ENCODE measurements at places on chromosomes 7 and 10.

DNA sequence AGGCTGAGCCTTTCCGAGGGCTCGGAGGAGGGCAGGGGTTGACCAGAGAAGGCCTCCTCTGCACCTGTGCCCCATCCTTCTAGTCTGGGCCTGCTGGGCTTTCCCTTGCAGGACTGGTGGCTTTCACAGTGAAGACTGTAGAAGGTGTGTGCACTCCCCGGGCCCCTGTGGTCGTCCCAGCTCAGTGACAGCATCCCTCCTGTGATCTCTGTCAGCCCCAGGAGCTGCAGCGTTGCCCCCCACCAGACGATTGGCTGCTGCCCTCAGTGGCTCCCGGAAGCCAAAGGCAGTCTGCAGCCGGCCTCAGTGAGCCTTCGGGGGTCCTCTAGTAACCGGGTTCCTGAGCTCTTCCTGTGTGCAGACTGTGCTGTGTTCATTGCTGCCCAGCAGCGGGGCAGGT lies 69.4 kb upstream of the EN2 start:
- DNase-seq, result no peak

DNA sequence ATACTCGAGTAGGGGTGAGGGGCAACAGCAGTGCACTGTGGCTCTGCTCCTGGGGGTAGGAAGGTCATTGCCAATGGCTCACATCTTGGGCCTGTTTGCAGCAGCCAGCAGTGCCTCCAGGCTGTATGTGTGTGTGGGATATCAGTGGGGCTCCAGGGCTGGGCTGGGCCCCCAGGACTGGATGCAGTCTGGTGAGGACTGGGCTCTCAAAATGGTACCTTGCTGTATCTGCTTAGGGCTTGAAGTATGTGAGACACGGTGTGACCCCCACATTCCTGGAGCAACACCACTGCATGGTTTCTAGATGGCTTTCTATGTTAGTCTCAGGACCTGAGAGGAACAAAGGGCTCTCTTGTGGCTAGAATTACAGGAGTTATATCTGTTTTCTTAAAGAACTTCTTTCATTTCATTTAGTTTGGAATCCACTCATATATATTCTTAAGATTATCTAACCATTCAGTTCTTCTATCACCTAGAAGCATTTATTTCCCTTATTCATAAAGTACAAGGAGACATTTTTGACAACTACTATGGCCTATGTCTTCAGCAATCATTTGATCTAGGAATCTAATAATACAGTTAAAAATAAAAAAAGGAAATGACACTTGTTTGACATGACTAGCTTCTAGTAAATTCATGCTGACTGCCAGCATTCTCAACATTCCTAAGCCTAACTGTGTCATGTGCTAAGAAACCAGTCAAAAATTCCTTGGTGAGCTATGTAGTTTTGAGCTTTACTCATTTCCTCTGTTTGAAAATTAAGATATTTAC lies 443.2 kb upstream of the SEMA3A start:
- DNase-seq, result no peak

GRCh38 chr10:49397036-49397999 lies 1.4 kb upstream of the DRGX start:
- DNase-seq, result no peak

DNA sequence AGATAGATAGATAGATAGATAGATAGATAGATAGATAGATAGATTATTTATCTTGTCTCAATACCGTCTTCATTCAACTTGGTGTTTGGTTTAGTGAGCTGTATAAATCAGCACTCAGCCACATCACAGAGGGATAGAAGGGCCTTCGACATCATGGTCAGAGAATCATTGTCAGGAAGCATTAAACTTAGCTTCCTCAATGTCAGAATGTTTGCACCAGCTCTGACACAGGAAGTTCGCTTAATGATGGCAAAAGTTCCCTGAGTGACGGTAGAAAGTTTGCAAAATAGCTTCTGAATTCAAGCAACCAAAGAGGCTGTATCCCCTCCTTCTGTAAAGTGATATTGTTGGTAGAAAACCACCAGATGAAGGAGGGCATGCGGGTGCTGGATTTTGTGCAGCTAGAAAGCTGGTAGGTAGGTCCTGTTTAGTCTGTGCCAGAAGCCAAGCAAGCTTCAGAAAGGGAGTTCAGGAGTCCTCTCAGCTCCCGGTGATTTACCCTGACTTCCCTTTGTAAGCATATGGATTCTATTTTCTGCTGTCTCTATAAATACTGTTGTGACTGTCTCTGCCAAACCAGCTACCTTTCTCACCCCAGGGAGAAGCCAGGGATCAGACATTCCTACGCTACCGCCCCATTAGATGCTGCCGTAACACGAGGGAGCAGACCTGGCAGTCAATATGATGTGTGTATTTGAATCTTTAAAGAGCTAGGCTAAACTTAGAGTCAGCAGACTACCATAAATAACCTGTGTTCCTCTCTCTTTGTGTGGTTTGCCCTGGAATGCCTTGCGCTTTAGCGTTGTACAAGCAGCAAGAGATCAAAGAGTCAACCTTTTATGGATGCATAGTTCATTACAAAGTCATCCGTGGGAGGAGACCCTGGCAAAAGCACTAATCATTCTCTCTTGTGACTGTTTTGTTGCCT lies 200.5 kb upstream of the KIAA1217 start:
- DNase-seq, result no peak

- DNase-seq, result no peak
Measured at GRCh38 chr10:74238031-74238431, 87.0 kb downstream of the ADK start.

DNA sequence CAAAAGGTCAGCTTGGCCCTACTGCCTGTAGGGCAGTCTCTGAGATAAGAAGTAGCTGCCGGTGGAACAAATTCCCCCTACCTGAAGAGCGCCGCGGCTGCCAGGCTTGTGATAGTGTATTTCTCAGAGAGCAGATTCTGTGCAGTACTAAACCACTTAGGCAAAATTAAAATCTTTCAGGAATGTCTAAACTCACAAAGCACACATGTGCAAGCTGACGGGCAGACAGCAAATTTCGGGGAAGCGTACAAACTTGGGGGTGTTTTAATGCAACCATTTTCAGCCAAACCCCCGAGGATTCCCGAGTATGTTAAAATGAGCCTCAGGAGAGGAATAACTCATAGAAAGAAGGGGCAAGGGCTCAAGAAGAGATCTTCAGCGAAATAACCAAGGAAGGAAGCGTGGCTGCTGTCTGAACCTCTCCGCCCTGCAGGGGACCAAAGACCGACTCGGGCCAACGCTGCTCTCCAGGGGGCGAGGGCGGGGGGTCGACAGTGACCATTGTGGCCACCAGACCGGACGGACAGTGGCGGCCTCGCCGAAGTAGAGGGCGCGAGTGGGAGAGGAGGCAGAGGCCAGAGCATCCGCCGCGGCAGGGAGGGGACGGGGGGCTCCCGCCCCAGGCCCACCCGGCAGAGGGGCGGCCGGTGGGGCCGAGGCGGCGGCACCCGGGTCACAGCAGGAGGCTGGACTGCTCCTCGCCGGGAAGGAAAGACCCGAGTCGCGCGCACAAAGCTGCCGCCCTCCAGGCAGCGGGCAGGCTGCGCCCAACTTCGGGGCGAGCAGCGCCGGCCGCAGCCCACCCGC lies 819 bp downstream of the HYCC1 start:
- DNase-seq, result no peak

- DNase-seq, result no peak
Measured at GRCh38 chr10:123318516-123318915, 164.3 kb downstream of the BUB3 start.

DNA sequence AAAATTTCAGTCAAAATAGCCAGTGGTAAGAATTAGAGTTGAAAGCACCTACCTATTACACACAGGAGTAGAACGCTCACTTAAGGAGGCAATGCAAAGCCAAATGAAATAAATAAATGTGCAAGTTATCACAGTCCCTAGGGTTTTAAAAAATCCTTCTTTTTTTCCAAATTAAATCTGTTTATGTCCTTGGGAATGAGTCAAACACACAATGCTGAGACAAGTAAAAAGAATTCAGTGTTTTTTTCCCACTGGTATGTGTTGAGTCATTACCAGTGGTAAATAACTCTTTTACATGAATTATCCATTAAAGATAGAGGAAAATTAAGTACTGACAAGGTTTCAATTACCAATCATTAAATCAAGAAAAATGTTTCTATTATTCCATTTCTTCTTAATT lies 438.6 kb downstream of the TNS3 start:
- DNase-seq, result no peak

DNA sequence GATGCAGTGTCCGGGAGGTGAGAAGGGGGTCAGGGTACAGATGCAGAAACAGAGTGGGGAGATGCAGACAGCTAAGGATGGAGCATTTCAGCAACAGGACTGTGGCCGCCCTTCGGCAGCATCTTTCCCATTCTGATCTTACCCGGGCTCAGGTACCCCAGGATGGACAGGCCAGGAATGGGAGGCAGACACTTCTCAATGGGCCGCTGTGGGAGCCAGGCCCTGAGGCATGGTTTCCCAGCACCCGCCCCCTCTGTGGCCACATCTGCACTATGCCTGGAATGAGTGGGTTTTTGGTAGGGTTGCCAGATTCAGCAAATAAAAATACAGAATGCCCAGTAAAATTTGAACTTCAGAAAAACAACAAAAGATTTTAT lies 105.2 kb upstream of the CTBP2 start:
- no peak for DNase-seq

DNA sequence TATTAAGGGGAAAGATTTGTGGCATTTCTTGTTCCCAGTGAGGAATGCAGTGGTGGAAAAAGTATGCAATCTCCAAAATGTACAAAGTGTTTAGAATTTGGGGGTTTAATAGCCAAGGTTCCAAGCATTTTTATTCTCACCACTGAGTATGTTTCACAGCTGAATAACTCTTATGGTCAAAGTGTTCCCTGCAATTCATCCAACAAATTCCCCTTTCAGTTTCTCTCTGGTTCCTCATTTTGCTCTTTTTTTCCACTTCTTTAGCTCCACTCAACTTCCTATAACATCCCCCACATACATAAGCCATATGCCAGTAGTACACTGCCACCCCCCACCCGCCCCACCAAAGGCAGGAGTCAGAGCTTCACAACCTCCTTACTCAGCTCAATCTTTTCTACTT lies 4.6 kb downstream of the HECW1 start:
- no peak for DNase-seq

GRCh38 chr7:17991866-17992648 lies 35.6 kb downstream of the PRPS1L1 start:
- DNase-seq, result no peak

DNA sequence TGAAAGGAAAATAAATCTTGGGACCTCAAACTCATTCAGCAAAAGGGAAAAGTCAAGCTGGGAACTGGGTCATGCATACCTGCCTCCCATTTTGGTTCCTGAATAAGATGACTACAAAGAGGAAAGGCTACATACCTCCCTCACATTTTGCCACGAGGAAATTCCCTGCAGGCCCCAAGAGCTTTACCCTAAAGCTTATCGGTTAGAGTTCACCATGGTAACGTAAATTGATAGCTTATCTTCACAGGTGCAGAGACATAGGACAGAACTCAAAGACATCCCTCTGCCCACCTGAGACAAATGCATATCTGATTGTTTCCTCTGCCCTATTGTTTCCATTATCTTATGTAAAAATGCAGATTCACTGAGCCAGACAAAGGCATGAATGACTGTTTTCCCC lies 31.5 kb upstream of the GRB10 start:
- no peak for DNase-seq

GRCh38 chr10:89367529-89367928 lies 10.3 kb upstream of the IFIT1B start:
- DNase-seq, result no peak
